ENCODE measurements at places on chromosomes 5 and 9.

- no peak for DNase-seq
Measured at GRCh38 chr9:136090056-136090735, 4.9 kb downstream of the NACC2 start.

GRCh38 chr9:85302938-85303756 lies 438.6 kb downstream of the AGTPBP1 start:
- DNase-seq: no peak

DNA sequence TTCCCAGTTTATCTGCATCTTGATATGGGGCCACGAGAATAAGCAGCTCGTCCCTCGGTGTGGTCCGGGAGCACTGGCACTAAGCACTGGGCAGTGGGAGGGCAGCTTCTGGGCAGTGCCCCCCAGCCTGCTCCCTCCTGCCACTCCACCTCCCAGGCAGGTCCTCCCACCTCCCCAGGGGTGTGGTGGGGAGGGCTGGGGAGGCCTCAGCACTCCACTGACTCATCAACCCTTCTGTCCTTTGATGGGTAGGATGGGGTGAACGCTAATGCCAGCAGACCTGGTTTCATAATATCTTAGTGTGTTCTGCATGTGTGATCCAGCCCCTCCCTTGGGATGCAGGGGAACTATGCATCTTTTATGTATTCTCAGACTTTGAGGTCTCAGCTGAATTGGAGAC lies 62.2 kb upstream of the GNE start:
- no peak for DNase-seq

DNA sequence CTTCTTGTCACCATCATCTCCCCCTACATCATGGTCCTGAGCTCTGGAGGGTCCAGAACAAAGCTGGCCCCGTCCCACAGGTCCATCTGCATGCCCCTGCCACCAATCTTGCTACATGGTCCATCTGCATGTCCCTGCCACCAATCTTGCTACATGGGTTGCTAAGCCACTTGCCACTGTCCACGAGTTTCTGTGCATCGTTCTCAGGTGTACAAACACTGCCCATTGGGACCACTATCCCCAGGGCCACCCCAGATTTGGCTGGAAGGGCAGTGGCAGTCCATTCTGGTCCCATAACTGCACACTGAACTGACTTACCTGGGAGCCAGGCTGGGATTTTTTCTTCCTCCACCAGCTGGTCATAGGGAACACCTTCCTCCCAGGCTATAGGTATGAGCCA lies 8.0 kb upstream of the LAMC3 start:
- no peak for DNase-seq

DNA sequence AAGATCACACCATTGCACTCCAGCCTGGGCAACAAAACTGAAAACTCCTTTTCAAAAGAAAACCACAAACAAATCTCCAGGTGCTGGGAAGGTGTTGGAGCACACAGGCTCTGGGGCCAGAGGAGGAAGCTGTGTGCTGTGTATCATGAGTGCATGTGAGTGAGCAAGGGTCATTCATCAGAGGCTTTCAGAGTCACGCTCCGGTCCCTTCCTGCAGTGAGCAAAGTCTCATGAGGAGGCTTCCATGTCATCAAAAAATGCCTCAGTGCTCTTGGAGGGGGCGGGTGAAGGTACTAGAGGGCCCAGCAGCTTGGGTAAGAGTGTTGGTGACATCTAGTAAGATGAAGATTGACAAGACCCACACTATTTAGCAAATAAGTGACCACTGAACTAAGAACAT lies 48.3 kb upstream of the TESK1 start:
- DNase-seq: no peak

- DNase-seq: no peak
Measured at GRCh38 chr5:135740475-135740874, 94.0 kb upstream of the SLC25A48 start.

- DNase-seq: no peak
Measured at GRCh38 chr9:129486756-129487657, 133.9 kb downstream of the C9orf50 start.

- no peak for DNase-seq
Measured at GRCh38 chr9:130561056-130561455, 18.3 kb upstream of the FUBP3 start.

DNA sequence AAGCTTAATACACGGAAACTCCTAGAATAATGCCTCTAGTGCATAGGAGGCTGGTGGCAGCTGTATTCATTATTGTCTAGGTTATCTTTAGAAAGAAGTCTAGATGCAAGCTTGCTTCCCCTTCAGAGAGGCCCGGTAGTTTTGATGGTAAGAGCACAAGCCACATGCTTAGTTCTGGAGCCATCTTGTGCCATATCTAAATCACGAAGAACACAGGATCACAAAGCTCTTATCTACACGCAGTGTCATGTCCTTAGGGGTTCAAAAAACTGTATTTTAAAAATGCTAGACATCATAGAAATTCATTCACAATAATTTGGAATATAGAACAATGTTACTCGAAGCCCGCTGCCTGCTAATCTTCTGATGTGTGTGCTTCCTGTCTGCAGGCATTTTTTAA lies 6.2 kb downstream of the CACFD1 start:
- DNase-seq: no peak

- DNase-seq: no peak
Measured at GRCh38 chr5:83337453-83338035, 134.0 kb upstream of the VCAN start.

- DNase-seq: peak; percentile 47
Measured at GRCh38 chr5:56200971-56201666, 32.0 kb downstream of the ANKRD55 start.

GRCh38 chr5:150152636-150153462 lies 2.8 kb downstream of the PDGFRB start:
- DNase-seq: no peak

GRCh38 chr9:94169968-94170367 lies 85.7 kb downstream of the PTPDC1 start:
- DNase-seq: no peak

DNA sequence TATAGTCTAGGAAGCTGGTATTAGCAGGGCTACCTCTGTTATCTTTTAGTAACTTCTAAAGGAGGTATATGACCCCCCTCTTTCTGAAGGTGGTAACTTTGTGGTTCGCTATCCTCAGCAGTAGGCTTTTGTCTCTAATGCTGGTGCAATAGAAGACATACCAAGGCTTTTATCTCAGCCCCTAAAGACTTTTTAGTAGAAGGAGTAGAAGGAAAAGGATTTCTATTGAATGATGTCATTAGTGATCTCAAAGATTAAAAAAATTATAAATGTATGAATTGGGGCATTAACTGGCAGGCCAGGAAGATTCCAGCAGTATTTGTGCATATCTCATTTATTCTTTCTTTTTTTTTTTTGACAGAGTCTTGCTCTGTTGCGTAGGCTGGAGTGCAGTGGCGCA lies 78.2 kb downstream of the RAI14 start:
- no peak for DNase-seq

GRCh38 chr9:93065135-93065720 lies 6.7 kb downstream of the SUSD3 start:
- DNase-seq: no peak

DNA sequence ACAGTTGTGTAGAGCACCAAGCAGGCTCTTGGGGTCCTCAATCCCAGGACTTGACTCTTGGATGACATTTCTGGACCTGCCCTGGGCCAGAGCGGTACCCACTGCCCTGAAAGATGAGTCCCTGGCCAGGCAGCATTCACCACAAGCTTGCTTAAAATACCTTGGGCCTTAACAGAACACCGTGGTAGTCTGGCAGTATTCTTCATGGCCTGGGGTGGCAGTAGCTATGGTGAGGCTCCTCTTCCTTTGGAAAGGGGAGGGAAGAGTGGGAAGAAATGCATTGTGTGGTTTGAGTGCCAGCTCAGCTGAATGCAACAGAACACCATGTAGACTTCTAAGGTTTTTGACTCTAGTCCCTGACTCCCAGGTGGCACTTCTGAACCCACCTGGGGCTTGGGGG lies 29.4 kb upstream of the IRGM start:
- no peak for DNase-seq

GRCh38 chr9:4024281-4024777 lies 275.5 kb downstream of the GLIS3 start:
- no peak for DNase-seq

- no peak for DNase-seq
Measured at GRCh38 chr5:65954200-65954599, 27.8 kb downstream of the ERBIN start.

DNA sequence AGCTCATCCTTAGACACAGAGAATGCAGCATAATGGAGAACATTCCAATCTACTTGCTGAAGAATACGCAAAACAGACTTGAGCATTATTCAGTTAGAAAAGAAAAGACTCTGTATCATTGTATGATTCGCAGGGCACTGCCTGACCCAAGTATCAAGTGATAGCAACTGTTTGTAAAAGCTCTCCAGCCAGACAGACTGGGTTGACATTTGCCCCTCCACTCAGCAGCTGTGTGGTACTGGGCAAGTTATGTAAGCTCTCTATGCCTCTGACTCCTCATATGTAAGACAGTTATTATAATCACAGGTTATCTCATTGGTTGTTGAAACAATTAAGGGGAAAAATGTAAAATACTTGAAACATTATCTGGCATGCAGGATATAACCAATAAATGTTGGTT lies 505.0 kb downstream of the ELAVL2 start:
- DNase-seq: no peak

DNA sequence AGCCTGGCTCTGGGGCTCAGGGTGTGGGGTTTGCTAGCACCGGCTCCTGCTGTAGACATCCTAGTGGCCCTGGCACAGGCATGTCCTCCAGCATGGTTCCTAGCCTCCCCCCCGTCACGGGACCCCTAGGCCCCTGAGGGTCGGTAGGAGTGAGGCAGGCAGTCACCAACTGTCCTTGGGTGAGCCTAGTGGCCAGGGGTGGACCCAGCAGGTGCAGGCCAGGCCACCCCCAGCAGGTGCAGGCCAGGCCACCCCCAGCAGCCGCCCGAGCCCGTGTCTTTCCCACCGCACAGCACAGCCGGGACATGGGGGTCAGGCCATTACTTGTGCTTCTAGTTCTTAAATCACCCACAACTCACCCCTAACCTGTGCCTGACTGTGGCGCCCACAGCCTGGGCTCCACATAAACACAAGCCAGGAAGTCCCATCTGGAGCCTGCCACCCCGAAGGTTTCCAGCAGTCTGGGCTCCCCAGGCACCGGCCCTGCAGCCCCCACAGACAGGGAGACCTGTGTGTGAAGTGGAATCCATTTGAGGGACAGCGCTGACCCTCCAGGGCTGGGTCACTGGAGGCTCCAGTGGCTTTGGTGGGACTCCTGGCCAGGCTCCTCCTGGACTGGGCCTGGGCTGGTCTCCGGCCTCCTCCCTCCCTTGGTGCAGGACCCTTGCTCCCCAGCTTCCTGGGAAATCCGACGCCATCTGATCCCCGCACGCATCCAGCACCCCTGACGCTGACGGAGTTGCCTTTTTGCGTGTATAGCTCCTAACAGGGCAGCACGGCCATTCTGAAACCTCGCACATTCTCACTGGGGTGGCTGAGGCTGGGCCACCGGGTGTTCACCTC lies 114.1 kb upstream of the LPCAT1 start:
- no peak for DNase-seq

DNA sequence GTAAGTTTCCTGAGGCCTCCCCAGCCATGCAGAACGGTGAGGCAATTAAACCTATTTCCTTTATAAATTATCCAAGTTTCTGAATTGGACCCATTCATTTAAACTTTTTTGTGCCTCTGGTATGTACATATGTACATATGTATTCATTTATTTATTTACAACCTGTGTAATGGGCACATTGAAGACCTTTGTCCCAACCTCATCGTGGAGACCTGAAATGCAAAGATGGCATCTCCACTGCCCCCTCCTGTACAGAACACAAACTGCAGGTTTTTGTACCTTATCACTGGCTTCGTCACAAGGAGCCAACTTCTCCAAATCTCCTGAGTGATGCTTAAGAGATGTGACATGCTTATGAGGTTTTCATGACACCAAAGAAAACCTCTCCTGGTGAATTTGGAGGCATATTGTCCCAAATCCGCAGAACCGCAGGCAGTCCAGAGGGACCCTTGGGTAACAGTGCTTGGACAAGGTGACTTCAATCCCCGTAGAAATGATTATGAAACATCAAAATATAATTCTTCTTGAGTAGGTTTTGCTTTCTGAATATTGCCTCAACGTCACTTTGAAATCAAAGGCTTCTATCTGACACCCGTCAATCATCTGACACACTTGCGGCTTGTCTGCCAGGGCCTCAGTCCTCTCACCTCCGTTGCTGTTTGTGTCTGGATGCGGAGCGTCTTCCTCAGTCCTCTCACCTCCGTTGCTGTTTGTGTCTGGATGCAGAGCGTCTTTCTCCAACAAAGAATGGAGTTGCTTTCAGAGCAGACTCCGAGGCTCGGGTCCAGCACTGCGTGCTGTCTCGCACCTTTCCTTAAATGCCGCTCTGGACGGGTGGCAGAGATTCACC lies 135.0 kb upstream of the IRX4 start:
- DNase-seq: no peak

GRCh38 chr9:71819115-71819739 lies 50.9 kb upstream of the CEMIP2 start:
- peak; percentile 16 for DNase-seq

DNA sequence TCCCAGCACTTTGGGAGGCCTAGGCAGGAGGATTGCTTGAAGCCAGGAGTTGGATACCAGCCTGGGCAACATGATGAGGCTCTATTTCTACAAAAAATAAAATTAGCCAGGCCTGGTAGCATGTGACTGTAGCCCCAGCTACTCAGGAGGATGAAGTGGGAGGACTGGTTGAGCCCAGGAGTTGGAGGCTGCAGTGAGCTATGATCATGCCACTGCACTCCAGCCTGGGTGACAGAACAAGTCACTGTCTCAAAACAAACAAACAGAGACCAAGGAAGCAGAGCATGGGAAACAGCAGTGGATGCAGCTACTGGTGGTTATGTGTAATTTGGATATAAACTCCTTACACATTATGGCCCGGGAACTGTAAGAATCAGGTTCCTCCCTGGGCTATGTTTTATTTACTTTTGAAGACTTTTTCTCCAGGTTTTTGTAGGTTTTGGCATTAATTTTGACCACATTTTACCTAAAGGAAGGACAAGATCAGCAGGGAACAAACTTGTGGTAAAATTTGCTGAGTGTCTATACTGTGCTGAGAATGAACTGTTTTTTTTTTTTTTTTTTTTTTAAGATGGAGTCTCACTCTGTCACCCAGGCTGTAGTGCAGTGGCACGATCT lies 8.3 kb downstream of the KIF2A start:
- no peak for DNase-seq

DNA sequence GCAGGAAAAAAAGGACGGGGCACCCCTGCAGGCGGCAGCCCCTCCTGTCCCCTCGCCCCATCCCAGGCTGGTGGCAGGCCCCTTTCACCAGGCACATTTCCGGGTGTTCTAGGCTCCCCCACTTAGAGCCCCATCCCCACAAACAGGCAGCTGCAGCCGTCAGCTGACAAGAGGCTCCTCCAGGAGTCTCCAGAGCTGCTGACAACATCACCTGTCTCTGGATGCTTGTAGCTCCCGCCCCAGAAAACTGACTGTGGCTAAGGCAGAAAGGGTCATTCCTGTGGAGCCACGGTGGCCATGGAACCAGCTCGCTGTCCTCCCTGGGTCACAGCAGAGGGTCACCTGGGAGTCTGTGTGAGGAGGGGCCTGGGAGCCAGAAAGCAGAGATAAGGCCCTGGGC lies 50.9 kb downstream of the HMCN2 start:
- no peak for DNase-seq

DNA sequence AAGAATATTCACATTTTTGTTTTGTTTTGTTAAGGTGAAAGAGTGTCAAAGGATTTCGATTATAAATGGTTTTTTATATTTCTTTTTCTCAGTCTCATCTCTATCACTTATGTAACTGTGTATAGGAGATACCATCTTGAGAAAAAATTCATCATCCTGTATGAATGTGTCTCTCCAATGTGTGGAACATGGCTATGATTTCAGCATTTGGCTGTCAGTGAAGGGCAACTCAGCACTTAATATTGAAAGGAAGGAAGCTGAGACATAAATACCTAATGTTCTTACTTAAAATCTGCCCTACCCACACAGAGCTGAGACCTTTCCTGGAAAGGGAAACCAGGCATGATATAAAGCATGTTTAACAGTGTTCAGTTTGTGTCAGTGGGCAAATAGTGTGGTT lies 474.2 kb upstream of the RIOK2 start:
- no peak for DNase-seq

Measured in activated CD4-positive, alpha-beta T cell treated with anti-CD3 and anti-CD28 coated beads for 1 hour (primary cell).